ENCODE measurements at places on chromosomes 2 and 18. TPM values are rescaled to one million over a fixed set of nuclear protein-coding genes. Genes with fewer than 3 reads are reported as not detected.

DNA sequence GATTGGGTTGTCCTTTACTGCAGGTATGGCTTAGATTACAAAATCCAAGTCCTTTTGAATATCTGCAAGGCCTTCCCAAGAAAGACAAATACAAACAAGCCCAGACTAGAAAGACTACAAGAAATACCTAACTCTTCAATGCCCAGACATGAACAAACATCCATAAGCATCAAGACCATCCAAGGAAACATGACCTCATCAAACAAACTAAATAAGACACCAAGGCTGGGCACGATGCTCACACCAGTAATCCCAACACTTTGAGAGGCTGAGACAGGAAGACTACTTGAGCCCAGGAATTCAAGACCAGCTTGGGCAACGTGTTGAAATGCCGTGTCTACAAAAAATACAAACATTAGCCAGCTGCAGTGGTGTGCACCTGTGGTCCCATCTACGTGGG, 31.7 kb downstream of the MAP4K3 start:
- no peak for DNase-seq

GRCh38 chr18:74013955-74014354, 133.7 kb downstream of the FBXO15 start:
- no peak for DNase-seq

GRCh38 chr2:19434413-19434812, 76.0 kb upstream of the OSR1 start:
- DNase-seq, result no peak

Gene TBC1D8
- total RNA-seq, result 28.4 TPM

DNA sequence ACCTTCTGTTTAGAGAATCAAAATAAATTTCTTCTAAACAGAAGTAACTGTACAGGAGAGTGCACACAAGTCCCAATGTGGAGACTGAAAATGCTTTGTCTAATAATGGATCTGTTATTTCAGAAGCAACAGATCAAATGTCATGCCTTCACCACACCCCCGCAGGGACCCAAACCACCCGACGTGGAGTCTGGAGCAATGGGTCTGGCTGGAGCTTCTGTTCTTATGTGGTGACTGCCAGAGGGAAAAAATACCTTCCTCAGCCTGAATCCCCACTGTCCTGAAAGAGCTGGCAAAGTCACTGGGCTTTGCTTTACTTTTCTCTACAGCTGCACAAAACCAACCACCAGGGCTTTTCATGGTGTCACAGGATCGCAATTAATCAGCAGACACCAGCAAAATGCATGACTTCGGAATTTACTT, 119.0 kb upstream of the ZFP36L2 start:
- DNase-seq, result no peak

All from omental fat pad (tissue), 4 donors.